ENCODE measurements at places on chromosomes 7 and 10.

DNA sequence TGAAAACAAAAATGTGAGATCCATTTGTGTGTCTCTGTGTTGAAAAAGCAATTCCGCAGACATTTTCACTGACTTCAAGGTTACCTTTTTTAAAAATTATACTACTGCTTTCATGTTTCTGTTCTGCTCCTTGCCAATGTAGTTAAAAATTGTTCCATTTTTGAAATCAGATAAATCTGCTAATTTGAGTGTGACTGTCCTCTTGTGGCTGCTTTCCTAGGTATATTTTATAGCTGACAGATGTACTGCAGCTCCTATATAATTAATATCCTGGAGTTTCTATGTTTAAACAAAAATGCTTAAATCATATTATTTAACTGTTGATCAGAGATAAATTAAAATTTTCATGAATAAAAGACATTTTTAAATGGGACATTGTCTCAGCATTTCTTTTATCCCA lies 177.6 kb upstream of the LRRTM3 start:
- DNase-seq = no peak

- peak; percentile 92 for DNase-seq
Observed at GRCh38 chr7:25093268-25093826, 31.7 kb downstream of the CYCS start.

DNA sequence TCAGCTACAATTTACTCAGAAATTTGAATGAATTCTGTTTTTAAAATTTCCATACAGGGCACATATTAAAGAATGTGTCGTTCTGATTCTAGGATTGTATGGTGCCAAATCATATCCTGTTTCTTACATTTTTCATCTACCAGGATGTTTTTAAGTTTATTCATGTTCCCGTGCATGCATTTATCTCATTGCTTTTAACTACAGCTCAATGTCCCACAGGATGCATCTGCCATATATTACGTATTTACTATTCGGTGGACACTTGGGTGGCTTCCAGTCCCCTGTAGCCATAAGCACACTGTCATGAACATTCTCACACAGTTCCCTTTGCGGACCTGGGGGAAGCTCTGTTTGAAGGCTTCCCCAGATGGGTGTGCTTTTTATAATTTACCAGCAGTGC lies 122.3 kb downstream of the CCDC71L start:
- DNase-seq = no peak

DNA sequence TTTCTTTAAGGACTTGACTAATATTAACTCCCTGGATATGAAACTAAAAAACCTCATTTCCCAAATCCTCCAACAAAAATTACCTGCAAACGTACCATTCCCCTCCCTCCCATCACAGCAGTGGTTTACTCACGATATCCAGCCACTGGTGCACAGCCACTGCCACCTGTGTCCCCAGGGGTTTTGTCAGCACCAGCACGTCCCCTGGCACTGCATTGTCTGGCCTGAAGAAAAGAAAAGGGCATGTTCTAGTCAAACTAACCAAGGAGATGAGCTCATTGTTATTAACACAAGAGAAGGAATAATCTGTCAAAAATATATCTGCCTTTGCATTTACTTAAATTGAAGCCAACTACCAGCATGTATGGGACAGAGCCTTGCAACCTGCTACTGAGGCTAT lies 18.5 kb downstream of the SEPHS1 start:
- no peak for DNase-seq

DNA sequence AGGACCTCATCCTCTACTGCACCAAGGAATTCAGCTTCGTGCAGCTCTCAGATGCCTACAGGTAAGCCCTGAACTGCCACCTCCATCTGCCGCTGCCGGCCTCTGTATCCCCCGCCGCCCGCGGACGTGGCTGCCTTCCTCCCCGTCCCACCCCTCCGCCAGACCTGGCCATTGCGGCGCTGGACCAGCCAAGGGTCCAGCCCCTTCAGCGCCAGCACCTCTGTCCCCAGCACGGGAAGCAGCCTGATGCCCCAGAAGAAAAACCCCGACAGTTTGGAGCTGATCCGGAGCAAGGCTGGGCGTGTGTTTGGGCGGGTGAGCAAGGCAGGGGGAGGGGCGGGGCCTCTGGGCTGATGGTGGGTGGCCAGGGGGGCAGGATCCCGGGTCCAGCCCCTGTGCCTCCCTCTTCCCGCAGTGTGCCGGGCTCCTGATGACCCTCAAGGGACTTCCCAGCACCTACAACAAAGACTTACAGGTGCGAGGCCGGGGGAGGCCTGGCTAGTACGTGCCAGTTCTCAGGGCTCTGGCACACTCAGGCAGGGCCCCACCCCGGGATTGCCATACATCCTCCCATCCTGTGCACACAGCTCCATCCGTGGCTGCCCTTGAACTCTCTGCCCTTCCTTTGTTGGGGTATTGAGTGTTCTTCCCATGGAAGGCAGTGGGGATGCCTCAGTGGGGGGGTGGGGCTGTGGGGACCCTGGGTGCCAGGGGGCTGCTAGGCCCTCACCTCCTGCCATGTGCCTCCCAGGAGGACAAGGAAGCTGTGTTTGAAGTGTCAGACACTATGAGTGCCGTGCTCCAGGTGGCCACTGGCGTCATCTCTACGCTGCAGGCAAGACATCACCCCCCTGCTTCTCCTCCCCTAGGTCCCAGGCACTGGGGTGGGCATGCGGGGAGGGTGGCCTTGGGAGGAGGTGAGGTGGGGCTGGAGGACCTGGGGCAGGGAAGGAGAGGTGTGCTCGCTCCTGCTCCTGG lies 13.5 kb downstream of the ASL start:
- no peak for DNase-seq

DNA sequence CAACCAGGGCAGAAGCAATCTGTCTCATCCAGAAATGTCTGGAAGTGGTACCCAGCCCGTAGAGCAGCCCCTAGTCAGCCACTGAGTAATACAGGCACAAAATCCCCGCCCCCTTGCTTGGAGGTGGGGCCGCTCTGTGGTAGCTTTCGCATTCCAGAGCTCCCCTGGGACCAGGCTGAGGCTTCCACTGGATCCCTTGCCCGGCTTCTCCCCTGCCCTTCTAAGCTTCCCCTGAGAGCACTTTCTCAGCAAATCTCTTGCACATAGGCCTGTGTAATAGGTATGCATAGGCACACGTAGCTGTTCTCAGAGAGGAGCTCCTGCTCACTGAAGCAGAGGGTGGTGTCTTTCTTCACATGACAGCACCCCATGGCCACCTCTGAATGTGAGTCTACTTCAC lies 144.2 kb downstream of the BMS1 start:
- no peak for DNase-seq

- no peak for DNase-seq
Observed at GRCh38 chr7:130961128-130961601, 227.2 kb upstream of the KLF14 start.

GRCh38 chr7:10268034-10268433 lies 705.6 kb upstream of the PHF14 start:
- no peak for DNase-seq

- no peak for DNase-seq
Observed at GRCh38 chr7:149607683-149608082, 110.1 kb upstream of the ZNF746 start.

DNA sequence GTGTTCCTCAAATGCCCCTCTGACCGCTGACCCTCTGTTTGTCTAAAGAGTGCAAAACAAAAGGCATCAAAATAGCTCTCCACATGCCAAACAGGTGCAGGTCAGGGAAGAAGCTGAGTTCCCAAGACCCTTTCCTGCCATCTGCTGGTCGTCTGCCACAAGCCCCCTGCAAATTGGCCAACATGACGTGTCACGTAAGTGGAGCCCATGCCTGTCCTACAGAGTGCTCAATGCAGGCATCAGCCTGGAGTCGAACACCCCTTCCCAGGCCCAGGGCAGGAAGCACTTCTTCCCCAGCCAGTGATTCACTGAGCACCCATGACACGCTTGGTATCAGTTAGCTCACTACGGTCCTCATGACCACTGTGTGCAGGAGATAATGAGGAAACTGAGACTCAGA lies 14.1 kb downstream of the TMEM72 start:
- DNase-seq = peak; percentile 63

DNA sequence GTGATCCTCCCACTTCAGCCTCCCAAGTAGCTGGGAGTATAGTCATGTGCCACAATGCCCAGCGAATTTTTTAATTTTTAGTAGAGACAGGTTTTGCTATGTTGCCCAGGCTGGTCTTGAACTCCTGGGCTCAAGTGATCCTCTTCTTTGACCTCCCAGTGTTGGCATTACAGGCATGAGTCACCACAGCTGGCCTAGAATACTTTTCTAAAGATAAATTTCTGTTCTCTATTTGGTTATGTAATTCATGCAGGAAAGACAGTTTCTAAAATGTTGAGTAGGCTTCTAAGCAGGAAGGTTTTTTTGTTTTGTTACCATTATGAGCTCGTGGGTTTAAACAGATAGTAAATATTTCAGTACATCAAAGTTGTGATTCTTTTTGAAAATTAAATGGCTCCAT lies 5.0 kb downstream of the RBAK start:
- no peak for DNase-seq

DNA sequence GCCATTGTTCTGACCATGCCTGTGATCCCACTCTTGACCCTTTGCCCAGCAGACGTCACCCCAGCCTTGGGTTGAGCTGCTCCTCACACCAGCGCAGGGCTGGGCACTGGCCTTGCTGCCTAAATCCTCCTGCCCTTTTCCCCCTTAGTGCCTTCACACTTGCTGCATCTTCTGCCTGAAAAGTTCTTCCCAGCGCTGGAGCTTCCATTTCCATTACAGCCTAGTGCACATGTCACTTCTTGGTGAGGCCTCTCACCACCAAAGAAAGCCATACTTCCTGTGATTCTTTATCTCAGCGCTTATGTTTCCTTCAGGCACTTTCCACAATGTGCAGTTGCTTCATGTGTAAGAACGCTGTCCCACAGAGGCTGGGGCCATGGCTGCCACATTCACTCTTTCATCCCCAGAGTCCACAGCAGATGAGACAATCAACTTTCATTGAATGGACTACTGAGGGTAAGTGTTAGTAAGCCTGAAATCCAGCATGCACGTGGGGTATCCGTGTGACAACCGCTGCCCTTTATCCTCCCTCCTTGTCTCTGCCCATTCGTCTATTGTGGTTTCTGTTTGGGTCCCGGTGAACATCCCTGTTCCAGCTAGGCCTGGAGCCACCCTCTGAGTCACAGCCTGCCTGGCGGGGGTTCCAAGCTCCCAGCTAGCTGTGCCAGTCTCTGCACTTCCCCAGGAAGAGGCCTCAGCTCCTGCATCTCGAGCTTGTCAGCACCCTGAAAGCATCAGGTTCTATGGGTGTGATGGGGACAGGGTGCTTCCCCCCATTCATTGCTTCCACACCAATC lies 37.3 kb downstream of the ADRA2A start:
- no peak for DNase-seq

GRCh38 chr7:4190010-4190981 lies 491.8 kb upstream of the FOXK1 start:
- DNase-seq = no peak

Data from H1 (cell line).